ENCODE measurements at places on chromosomes 4 and X.

- no peaks in the 10 kb centered on the region for H3K4me1 ChIP-seq
- H3K27me3 ChIP-seq: no peaks in the 10 kb centered on the region
- no peaks in the 10 kb centered on the region for H3K36me3 ChIP-seq
- H3K27ac ChIP-seq: no peak overlapping the region
- no peak overlapping the region for H3K4me3 ChIP-seq
These were observed 16.4 kb downstream of the MCUB start for GRCh38 chr4:109576462-109576861.

GRCh38 chrX:15158350-15158735 lies 111.5 kb downstream of the ASB9 start:
- no peak for DNase-seq
- no peak overlapping the region for H3K4me3 ChIP-seq
- no peaks in the 10 kb centered on the region for H3K27me3 ChIP-seq
- H3K4me1 ChIP-seq: no peaks in the 10 kb centered on the region
- H3K27ac ChIP-seq: no peak overlapping the region

- H3K27me3 ChIP-seq: no peaks in the 10 kb centered on the region
- no peak for DNase-seq
- H3K27ac ChIP-seq: no peak overlapping the region
- no peaks in the 10 kb centered on the region for H3K36me3 ChIP-seq
These were observed 58.7 kb downstream of the CYTL1 start for GRCh38 chr4:4960574-4960973.

DNA sequence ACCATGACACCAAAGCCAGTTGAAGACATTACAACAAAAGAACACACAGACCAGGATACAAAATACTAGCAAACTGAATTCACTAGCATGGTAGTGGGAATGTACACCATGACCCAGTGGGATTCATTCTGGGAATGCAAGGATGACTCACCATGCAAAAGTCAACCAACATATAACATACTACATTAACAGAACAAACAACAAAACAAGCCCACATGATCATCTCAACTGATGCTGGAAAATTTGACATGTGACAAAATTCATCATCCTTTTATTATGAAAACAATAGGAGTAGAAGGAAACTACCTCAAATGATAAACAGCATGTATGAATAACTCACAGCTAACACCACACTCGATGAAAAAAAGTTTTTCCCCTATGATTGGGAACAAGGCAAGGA lies 190.2 kb downstream of the DCLK2 start:
- no peaks in the 10 kb centered on the region for H3K27me3 ChIP-seq
- no peaks in the 10 kb centered on the region for H3K36me3 ChIP-seq
- DNase-seq: peak; percentile 24
- H3K4me1 ChIP-seq: no peaks in the 10 kb centered on the region
- H3K4me3 ChIP-seq: no peak overlapping the region
- no peak overlapping the region for H3K27ac ChIP-seq

DNA sequence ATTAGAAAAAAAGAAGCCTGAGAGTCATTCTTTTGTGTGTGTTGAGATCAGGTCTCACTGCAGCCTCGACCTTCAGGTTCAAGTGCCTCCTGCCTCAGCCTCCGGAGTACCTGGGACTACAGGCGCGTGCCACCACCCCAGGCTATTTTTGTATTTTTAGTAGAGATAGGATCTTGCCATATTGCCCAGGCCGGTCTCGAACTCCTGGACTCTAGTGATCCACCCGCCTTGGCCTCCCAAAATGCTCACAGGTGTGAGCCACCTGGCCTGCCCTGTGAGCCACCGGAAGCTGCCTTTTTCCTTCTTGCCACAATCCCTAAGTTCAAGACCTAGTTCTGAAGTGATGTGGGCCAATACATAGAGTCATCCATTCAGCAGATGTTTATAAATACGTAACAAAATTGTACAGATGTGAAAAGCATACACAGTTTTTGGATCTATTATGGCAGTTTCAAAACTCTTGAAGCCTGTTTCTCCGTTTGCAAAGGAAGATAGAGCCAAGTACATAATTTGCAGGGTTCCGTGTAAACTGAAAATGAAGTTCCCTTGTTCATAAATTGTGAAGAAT lies 536 bp upstream of the CTSO start:
- H3K4me1 ChIP-seq: no peaks in the 10 kb centered on the region
- DNase-seq: no peak
- H3K27me3 ChIP-seq: no peaks in the 10 kb centered on the region
- no peak overlapping the region for H3K4me3 ChIP-seq
- no peak overlapping the region for H3K27ac ChIP-seq
- H3K36me3 ChIP-seq: no peaks in the 10 kb centered on the region

DNA sequence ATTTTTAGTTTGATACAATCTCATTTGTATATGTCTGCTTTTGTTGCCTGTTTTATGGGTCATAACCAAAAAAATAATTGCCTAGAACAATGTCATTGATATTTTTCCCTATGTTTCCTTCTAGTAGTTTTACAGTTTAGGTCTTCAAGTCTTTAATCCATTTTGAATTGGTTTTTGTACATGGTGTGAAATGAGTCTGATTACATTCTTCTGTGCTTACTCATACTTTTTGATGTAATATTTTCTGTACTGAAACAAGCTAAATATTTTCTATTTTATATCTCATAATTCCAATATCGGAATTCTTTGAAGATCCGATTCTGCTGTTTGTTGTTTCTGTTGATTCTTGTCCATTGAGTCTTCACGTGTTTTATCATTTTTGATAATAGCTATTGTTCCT lies 10.6 kb downstream of the TMEM156 start:
- peak; percentile 70 for DNase-seq
- H3K36me3 ChIP-seq: no peaks in the 10 kb centered on the region
- no peak overlapping the region for H3K4me3 ChIP-seq
- H3K27ac ChIP-seq: no peak overlapping the region
- no peaks in the 10 kb centered on the region for H3K27me3 ChIP-seq

Data from trophoblast cell (in vitro differentiated cells and primary cell).